OCI-LY7 (cell line): ENCODE measurements at places on chromosomes 7 and 10.

GRCh38 chr10:3162533-3162932 is 10.0 kb downstream of the PITRM1 start:
- no peak for DNase-seq

DNA sequence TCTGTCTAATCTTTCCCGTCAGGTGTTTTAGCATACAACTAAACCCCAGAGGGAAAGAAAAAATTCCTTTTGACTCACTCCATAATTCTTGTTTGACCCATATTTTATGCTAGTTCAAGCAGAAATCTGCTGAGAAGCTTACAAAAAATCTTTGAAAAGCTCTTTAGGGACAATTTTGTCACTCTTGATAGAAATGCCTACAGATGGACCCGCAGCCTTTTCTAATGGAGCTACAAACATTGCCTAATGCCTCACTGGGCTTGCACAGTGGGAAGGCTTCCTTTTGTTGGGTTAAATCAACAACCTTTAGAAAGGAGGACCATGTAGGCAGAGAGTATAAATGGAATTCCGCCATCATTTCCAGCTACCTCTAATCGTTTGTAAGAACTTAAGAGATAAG is 344.5 kb downstream of the PCLO start:
- DNase-seq = no peak

GRCh38 chr7:117047496-117047895 is 94.2 kb downstream of the ST7 start:
- no peak for DNase-seq

DNA sequence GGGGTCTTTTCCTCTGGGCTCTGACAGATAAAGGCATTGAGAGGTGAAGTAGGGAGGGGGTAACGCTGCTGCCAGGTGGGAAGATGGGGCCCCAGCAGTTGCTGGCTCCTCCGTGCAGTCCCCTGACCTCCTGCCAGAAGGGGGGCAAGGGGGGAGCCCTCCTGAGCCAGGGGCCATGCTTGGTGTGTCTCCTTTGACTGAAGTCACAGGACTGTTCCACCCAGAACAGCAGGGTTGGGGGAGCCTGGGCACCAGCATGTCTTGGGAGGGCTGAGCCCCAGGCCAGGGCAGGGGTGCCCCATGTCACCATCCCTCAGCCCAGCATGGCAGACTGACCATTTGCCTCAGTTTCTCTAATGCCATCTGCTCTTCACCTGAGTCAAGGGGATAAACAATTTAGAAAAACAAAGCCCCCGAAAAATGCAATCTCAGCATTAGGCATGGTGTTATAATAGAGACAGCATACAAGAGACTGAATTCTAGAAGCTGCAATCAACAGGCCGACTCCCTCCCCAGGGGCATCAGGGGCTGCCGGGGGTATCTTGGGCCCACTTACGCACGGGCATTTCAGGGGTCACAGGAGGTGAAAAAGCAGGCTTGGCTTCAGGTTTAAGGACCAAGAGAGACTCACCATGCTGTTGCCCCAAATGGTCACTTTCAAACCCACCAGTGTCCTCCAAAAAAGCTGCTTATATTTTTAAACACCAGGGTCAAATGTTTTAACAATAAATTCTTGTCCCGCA is 108.6 kb upstream of the GPR26 start:
- DNase-seq = no peak

DNA sequence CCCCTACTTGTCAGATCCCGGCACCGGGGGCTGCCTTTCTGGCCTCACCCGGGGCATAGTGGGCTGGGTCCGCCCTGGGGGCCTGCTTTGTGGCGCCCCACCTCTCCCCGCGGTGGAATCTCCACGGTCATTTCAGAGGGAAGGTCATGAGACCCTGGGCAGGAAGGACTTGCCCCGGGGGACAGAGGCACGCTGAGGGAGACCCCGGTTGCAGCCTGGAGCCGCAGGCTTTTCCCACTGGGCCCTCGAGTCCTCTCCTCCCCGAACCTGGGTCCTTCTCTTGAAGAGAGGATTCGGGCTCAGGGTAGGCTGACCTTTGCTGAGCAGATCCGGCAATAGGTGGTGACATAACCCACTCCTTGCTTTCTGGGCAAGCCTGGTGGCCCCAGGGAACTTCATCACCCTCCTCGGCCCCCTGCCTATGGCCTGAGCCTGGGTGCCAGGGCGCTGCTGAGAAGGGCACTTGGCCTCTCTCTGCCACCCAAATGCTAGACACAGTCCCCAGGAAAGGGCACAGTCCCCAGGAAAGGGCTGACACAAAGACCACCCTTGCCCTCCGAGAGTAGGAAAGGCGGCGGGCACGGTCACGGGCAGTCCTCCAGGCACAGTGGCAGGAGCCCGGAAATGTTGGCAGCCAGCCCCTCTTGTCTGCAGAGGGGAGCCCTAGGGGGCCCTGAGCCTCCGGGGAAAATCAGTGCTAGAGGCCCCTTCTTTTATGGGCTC is 36.2 kb downstream of the FKBP6 start:
- DNase-seq = no peak
